ENCODE measurements at places on chromosomes 1 and 21. TPM values are rescaled to one million over a fixed set of nuclear protein-coding genes. Genes with fewer than 3 reads are reported as not detected.

RBP7 gene
- polyA plus RNA-seq = 35.1 TPM

S100A2 gene
- 2.1 TPM for polyA plus RNA-seq

SAMD11 gene
- 2.6 TPM for polyA plus RNA-seq

PODN gene
- polyA plus RNA-seq = 14.3 TPM

AMY2A gene
- 0.08 TPM for polyA plus RNA-seq

TCHHL1 gene
- not detected for polyA plus RNA-seq

ATF3 gene
- 22.7 TPM for polyA plus RNA-seq

C21orf91 gene
- polyA plus RNA-seq = 3.9 TPM

RNU1-1 gene
- not detected for polyA plus RNA-seq

HSD11B1 gene
- polyA plus RNA-seq = 10.2 TPM

SLC25A34 gene
- polyA plus RNA-seq = 9.8 TPM
